Skin of body (tissue), 3 donors: ENCODE measurements at places on chromosomes 5 and 9. TPM values are rescaled to one million over a fixed set of nuclear protein-coding genes. Genes with fewer than 3 reads are reported as not detected.

FRRS1L gene
- total RNA-seq = 1.5 TPM

CD14 gene
- 52.3 TPM for total RNA-seq

NR2F1-AS1 gene
- total RNA-seq = 5.4 TPM

TMEM252 gene
- not detected for total RNA-seq

HMGXB3 gene
- 26.9 TPM for total RNA-seq

MLLT3 gene
- total RNA-seq = 16.9 TPM
